ENCODE measurements at places on chromosomes 4 and X. TPM values are rescaled to one million over a fixed set of nuclear protein-coding genes. Genes with fewer than 3 reads are reported as not detected.

DNA sequence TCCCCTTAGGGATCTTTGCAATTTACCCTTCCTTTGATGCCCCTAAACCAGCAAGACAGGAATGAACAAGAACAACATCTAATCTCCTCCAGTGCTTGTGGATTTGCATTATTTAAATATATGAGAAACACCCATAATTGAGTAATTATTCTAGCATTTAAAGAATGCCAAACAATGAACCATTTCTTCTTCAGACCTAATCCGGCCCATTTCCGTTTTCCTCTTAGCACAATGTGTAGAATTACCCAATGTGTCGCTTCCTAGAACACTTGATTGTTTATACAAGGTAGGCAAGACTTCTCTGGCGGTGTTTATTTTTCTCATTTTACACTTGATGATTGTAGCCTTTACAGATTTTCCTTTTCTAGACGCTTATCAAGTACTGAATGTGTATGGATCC lies 43.5 kb downstream of the CLDN34 start:
- no peak for DNase-seq

DNA sequence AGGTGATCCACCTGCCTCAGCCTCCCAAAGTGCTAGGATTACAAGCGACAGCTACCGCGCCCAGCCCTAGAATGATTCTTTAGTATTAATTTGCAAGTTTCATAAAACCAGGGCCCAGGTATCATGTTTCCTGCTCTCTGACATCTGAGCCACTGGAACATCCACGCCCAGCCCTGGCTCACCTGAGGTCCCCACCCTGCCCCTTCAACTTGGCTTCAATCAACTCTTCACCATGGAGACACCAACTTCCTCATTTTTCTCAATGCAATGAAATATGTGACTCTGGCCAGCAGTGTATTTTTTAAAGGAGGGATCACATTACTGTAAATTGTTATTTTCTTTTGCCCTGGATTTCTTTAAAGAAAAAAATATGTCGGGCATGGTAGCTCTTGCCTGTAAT lies 3.9 kb downstream of the PRSS12 start:
- no peak for DNase-seq

GRCh38 chr4:36549992-36550391 lies 268.6 kb downstream of the DTHD1 start:
- DNase-seq: no peak

The NPY1R gene
- total RNA-seq: not detected

The PLP1 gene
- total RNA-seq: not detected

- no peak for DNase-seq
Measured at GRCh38 chr4:55925241-55925640, 23.5 kb upstream of the CEP135 start.

The GPAT3 gene
- 4.2 TPM for total RNA-seq

The SPANXN3 gene
- not detected for total RNA-seq

The MTNR1A gene
- total RNA-seq: not detected

DNA sequence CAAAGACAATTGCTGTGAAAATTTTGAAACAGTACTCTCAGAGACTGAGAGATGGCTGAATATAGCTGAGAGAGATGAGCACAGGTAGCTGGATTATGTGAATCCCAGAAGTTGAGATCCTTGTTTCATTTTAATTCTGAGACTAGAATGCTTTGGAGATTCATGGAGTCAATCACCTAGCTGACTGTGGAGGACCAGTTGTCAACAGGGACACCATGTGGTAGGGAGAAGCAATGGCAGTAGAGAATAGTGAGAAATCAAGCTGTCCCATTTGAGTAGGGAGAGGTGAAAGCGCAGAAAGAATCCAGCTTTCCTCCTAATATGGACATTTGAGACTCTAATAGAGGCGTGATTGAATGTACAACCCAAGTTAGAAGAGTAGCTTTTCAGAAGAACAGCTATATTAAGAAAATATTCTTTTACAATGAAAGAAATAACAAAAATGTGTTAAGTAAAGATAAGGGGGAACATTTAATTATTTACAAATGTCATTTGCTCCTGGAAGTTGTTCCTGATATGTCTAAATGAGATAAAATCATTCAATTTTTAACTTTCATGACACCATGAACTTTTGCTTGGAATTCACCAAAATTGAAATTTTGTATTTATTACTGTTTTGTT lies 30.3 kb upstream of the GLRB start:
- DNase-seq: no peak

The LUZP4 gene
- not detected for total RNA-seq

The ARHGAP36 gene
- not detected for total RNA-seq

The TCEANC gene
- 6.9 TPM for total RNA-seq

- DNase-seq: no peak
Measured at GRCh38 chr4:88809576-88810219, 112.1 kb upstream of the NAP1L5 start.

The SLC2A9 gene
- total RNA-seq: 1.5 TPM

All from activated CD4-positive, alpha-beta T cell treated with anti-CD3 and anti-CD28 coated beads, Interleukin-2, amount 10 ng/mL, durations not matched to agents 7 days and 5 days (primary cell).